ENCODE measurements at places on chromosomes 7 and 10.

GRCh38 chr7:92754919-92755581 is 81.3 kb downstream of the CDK6 start:
- no peak for DNase-seq

GRCh38 chr7:157918326-157919080 is 581.7 kb downstream of the DNAJB6 start:
- no peak for DNase-seq

GRCh38 chr10:119608316-119609155 is 11.8 kb upstream of the TIAL1 start:
- no peak for DNase-seq

- DNase-seq: no peak
Observed at GRCh38 chr10:113486531-113486930, 66.3 kb upstream of the HABP2 start.

DNA sequence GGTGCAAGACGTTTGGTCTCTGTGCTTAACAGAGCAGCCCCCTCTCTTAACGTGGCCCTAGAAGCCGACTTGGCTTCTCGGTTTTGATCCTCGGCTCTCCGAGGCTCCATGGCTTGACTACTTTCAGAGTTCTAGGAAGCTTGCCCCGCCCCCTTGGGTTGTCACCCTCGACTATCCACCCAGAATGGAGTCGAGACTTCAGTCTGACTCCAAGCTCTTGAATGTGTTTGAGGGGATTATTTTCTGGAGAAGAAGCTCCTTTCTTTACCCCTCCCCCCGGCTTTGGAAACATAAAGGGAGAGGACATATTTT is 448 bp downstream of the SEC24C start:
- DNase-seq: no peak

GRCh38 chr7:80558116-80558515 is 46.3 kb upstream of the GNAT3 start:
- no peak for DNase-seq

DNA sequence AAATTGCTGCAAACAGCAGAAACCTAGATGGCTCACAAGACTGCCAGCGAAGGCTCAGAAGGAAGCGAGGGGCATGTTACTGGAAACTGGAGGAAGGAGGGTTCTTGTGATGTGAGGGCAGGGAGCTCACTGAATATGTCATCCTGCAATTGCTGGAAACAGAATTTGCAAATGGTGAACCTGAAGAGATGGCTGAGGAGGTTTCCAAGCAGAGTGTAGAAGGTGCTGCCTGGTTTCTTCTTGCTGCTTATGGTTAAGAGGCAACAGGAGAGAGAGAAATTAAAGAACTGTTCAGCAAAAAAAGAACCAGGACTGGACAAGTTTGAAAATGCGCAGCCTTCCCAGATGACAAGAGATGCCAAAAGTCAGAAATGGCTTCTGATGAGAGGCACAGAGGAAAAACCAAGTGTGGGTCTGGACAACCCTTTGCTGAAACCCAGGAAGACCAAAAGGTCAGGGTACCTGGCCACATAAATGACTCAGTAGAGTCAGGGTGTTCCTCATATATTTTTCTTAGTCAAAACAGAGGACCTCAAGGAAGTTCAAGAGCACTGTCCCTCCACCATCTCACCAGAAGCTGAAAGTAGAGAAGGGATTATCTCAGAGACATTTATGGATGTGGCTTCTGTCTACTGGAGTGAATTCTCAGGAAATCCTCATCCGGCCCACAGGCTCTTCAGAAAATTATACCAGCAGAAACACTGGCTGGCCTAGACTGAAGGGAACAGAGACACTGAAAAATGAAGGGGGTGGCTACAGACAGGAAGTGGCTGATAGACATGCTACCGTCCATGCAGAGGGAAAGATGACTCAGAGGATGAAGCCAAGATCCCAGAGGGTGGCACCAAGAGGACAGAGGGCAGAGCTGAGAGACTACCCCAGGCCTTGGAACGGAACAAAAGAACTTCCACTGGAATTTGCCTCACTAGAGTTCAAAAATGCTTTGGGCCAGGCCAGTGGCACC is 10.1 kb downstream of the PAPOLB start:
- DNase-seq: no peak

DNA sequence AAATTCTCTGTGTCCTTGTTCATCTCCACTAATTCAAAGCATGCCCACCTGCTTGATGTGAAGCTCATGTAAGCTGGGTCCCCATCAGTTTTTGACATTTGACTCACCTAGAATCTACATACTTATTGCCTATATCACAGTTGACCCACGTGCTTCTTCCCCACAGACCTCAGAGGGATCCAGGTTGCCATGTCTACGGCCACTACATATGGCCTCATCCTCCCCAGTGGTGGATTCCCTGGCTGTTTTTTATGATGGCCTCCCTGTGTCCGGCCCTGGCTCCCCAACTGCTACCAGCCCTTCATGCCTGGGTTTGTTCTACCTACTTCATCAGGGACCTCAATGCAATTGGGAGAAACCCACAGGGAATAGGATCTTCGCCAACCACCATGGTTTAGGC is 187.4 kb upstream of the GDF10 start:
- DNase-seq: no peak

DNA sequence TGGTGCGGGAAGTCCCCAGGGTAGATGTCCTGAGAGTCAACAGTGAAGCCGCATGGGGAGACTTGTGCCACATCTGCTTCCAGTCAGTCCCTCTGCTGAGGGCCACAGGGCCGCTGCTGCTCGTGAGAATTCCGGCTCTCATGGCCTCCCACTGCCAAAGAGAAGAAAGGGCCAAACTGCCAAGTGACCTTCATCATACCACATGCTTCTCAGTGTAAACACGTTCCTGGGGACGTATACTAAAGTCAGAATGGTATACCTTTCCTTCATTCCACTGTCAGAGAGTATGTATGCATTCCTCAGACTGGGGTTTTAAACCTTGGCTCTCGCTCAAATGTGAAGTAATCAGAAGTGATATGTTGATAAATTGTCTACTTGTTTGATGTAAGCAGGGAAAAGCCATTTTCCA is 52.8 kb upstream of the SEC61G start:
- peak; percentile 69 for DNase-seq
